ENCODE measurements at places on chromosomes 2 and 18.
A peak's percentile ranks its signal among the peaks of the same experiment; 100 is the strongest.

- DNase-seq, result no peak
Measured at GRCh38 chr18:6412933-6413472, 1.7 kb downstream of the L3MBTL4 start.

DNA sequence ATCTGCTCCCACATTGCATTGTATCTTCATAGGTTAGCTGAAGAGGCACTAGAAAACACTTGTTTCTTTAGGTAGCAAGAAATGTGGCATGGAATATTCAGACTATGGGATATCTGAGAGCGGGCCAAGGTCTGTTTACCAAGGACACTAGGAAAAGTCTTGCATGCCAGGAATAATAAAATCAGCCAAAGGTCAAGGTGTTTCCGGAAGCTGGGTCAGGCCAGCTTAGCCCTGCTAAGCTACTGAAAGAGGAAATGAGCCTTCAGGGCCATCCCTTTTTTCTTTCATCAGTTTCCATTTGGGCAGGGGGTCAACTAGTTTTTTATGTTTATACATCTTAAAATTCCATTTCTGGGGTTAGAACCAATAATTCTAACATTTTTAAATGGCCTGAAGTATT, 101.1 kb downstream of the DPP4 start:
- DNase-seq, result no peak

- DNase-seq, result no peak
Measured at GRCh38 chr2:43560231-43560547, 35.6 kb downstream of the THADA start.

DNA sequence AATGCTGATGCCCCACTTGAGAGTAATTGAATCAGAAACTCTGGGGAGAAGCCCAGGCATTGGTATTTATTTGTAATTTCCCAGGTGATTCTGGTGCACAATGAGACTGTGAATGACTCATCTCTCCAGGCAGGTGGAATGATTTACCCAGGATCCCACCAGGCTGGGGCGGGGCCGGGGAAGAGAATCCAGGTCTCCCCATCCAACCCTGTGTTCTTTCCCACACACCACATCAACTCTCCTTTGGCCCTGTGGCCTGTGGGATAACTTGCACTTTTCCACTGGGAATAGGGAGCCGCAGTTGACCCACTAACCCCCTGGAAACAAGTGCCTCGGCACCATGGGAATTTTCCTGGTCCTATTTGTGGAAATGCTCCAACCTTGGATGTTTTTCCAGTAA, 409.8 kb downstream of the ZNF521 start:
- DNase-seq, result no peak

DNA sequence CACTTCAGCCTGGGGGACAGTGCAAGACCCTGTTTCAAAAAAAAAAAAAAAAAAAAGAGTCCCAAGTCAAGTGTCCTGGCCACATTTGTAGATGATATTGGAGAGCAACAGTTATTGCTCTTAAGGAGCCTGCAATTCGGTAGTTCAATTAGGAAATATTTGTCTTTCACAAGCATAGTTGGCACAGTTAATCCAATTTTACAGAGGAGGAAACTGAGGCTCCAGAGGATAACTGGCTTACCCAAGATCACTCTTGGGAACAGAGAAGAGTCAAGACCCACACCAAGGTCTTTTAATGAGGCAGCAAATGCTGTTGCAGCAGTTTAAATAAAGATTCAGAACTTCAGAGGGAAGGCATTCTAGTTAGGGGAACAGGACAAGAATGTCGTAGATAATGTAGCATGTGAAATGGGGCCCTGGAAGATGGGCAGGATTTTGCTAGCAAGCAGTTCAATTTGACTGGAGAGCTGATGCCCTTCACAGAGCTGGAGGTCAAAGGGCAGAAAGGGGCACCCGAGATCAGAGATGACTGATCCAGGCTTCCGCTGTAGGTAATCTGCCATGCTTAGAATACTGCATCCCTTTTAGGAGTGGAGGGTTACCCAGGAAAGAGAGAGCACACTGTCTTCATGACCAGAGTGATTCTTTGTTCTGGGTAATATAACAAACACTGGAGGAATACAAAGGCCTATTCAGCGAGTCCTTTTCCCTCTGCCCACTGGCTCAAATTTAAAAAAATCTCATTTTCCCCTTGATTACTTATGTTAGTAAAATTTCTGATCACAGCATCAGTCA, 3.0 kb downstream of the NPC1 start:
- no peak for DNase-seq

GRCh38 chr2:236625156-236625690, 55.6 kb downstream of the ACKR3 start:
- DNase-seq, result no peak

DNA sequence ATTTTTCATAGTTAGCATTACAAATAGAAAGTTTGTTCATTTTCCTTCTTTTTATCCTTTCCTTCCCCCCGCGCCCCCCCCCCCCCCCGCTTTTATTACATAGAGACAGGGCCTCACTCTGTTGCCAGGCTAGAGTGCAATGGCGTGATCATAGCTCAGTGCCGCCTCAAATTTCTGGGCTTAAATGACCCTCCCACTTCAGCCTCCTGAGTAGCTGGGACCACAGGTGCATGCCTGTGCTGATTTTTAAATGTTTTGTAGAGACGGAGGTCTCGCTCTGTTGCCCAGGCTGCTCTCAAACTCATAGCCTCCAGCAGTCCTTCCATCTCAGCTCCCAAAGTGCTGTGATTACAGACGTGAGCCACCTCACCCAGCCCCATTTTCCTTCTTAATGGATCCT, 91.2 kb upstream of the ALPP start:
- no peak for DNase-seq

DNA sequence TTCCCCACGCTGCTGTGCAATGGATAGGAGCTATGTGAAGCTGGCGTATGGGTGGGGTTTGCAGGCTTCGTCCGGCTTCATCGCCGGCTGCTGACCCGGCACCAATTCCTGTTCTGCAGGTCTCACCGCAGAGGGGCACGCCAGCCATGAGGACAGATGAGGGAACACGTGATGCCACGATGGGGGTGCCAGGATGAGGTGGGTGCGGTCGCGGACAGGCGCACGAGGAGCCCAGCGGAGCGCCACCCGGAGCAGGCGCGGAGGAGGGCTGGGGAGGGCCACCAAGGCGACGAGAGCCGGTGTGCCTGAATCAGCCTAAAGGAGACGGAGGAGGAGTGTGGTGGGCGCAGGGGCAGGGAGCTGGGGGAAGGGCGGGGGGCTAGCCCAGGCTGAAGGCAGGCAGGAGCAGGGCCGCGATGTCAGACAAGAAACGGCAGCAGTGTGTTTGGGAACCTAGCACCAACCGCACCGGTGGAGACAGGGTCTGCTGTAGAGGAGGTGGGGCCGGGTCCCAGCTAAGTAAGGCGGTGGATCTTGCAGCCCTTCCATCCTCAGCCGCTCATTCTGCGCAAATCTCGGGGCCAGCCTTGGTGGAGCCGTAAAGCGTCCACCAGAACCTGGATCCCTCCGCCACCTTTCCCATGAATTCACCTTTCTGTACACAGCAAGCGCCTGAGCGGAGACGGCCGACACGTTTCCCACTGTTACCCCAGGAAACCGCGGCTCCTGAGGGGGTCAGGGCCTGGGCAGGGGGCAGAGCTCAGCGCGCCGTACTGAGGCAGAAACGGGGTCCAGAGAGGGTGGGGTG, 17.0 kb upstream of the CD8A start:
- DNase-seq, result peak; percentile 17

- DNase-seq, result no peak
Measured at GRCh38 chr2:20657522-20658235, 6.8 kb upstream of the HS1BP3 start.

GRCh38 chr2:231483398-231484329, 19.4 kb upstream of the NCL start:
- DNase-seq, result peak; percentile 37

GRCh38 chr2:236608710-236609109, 39.1 kb downstream of the ACKR3 start:
- no peak for DNase-seq

DNA sequence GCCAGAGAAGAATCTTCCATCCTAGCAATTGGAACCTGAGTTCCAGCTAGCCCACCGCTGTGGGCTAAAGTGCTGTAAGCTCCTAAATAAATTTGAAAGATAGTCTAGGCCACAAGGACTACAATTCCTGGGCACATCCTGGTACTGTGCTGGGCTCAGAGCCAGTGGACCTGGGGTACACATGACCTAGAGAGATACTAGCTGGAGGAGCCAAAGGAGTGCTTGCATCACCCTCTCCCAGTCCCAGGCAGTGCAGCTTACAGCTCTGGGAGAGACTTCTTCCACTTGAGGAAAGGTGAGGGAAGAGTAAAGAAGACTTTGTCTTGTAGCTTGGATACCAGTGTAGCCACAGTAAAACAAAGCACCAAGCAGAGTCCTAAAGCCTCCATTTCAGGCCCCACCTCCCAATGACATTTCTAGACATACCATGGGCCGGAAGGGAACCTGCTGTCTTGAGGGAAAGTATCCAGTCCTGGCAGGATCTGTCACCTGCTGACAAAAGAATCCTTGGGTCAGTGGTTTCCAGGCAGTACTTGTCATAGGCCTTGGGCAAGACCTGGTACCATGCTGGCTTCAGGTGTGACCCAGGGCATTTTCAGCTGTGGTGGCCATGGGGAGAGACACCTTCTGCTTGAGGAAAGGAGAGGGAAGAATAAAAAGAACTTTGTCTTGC, 89.5 kb downstream of the TMEM185B start:
- no peak for DNase-seq

DNA sequence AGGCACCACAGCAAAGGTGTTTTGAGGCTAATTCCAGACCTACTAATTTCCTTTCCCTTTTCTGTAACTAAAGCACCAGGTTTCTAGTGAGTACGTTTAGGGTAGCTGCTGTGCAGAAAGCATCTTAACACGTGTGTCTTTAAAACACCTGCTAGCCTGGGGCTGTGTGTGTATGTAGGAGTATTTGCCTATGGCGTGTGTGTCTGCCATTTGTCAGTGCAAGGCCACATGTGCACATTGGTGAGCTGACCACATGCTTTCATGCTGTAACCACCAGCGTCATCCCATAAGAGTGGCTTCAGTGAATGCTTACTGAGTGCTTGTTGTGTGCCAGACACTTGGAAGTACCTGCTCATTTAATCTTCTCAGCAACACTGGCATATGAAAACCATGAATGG, 241.6 kb downstream of the SEPTIN10 start:
- no peak for DNase-seq

- DNase-seq, result no peak
Measured at GRCh38 chr2:211371465-211371864, 815.1 kb downstream of the CPS1 start.

DNA sequence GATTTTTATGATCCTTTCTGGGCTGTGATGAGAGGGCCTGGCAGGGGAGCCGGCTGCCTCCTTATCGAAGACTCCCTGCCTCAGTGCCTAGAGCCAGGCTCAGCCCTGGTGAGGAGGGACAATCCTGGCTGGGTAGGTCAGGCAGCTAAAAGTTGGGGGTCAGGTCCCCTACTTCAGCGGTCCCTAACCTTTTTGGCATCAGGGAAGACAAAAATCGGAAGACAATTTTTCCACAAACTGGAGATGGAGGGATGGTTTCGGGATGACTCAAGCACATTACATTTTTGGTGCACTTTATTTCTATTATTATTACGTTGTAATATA, 53.1 kb downstream of the HS1BP3 start:
- DNase-seq, result no peak

DNA sequence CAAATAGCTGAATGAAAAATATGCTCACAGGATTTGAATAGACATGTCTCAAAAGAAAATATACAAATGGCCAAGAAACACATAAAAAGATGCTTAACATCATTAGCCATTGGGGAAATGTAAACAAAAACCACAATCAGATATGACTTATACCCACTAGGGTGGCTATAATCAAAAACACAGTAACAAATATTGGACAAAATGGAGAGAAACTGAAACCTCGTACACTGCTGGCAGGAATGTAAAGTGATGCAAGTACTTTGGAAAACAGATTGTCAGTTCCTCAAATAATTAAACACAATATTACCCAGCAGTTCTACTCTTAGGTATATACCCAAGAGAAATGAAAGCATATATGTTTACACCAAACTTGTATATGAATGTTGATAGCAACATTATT, 213.0 kb downstream of the PHLPP1 start:
- DNase-seq, result no peak

GRCh38 chr2:25441353-25441752, 99.6 kb upstream of the DNMT3A start:
- no peak for DNase-seq
